ENCODE measurements at places on chromosomes 6 and 20.

- H3K4me3 ChIP-seq = no peak overlapping the region
- H3K27ac ChIP-seq = no peak overlapping the region
- no peaks in the 10 kb centered on the region for H3K4me1 ChIP-seq
- no peaks in the 10 kb centered on the region for H3K36me3 ChIP-seq
- peaks cover 76% of the 10 kb centered on the region for H3K27me3 ChIP-seq
Measured at GRCh38 chr20:38730167-38730988, 6.1 kb downstream of the SLC32A1 start.

- no peak overlapping the region for H3K4me3 ChIP-seq
- no peak overlapping the region for H3K27ac ChIP-seq
- H3K27me3 ChIP-seq = peaks cover 29% of the 10 kb centered on the region
- no peaks in the 10 kb centered on the region for H3K36me3 ChIP-seq
Measured at GRCh38 chr6:7914311-7914710, 3.7 kb upstream of the TXNDC5 start.

DNA sequence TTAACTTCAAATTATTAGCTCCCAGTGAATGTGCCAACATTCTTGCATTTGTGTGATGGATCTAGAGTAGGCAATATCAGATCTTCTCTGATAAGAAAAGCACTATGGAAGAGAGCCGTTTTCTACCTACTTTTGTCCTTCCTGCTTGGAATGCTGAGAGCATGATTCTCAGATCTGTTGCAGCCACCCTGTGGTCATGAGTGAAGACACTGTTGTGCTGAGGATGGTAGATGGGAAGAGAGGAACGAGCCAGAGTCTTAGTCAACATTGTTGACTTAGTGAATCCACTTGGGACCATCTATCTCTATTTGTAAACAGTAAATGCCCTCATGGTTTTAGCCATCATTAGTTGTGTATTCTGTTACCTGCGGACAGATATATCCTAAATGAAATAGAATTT lies 202.6 kb downstream of the CD109 start:
- H3K27me3 ChIP-seq = no peaks in the 10 kb centered on the region
- no peak for DNase-seq
- H3K27ac ChIP-seq = no peak overlapping the region
- no peaks in the 10 kb centered on the region for H3K4me1 ChIP-seq
- H3K36me3 ChIP-seq = no peaks in the 10 kb centered on the region
- H3K4me3 ChIP-seq = no peak overlapping the region

DNA sequence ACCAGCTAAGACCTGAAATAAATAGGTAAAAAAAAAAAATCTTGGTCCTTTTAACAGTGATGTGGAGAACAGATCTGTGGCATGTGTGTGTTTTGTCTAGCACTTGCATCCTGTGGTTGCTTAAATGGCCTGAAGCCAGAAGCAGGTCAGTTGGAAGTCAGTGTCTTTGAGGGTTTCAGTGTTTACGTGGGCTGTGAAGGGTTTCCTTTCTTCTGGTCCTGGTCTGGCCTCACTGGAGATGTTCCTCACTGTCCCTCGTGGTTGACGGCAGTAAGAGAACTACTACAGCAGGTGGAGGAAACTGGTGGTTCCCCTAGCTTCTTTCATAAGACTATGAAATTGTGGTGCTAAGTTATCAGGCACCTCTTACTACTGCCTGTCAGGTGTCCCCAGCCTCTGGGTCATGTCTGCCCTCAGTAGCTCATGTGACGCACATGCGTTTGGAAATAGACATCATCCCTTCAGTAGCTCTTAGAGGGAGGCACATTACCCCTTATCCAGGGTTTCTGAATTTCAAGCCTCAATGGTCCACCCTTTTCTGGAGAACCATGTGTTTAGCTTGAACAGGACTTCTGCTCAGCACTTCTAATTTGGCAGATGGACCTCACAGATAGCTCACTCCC lies 59.4 kb upstream of the SCP2D1 start:
- H3K36me3 ChIP-seq = no peaks in the 10 kb centered on the region
- H3K4me3 ChIP-seq = no peak overlapping the region
- no peak overlapping the region for H3K27ac ChIP-seq
- peak; percentile 4 for DNase-seq
- H3K4me1 ChIP-seq = no peaks in the 10 kb centered on the region
- no peaks in the 10 kb centered on the region for H3K27me3 ChIP-seq

- DNase-seq = peak; percentile 84
- H3K4me1 ChIP-seq = peaks cover 4% of the 10 kb centered on the region
- H3K27ac ChIP-seq = peak overlapping the region; percentile 89
Measured at GRCh38 chr6:146545581-146545980, 1.9 kb downstream of the RAB32 start.

GRCh38 chr6:10968776-10969175 lies 75.3 kb downstream of the ELOVL2 start:
- peak; percentile 95 for DNase-seq
- H3K4me3 ChIP-seq = no peak overlapping the region

GRCh38 chr20:35408270-35408669 lies 3.5 kb downstream of the UQCC1 start:
- no peak for DNase-seq
- no peaks in the 10 kb centered on the region for H3K27me3 ChIP-seq
- no peak overlapping the region for H3K27ac ChIP-seq
- H3K4me1 ChIP-seq = no peaks in the 10 kb centered on the region

DNA sequence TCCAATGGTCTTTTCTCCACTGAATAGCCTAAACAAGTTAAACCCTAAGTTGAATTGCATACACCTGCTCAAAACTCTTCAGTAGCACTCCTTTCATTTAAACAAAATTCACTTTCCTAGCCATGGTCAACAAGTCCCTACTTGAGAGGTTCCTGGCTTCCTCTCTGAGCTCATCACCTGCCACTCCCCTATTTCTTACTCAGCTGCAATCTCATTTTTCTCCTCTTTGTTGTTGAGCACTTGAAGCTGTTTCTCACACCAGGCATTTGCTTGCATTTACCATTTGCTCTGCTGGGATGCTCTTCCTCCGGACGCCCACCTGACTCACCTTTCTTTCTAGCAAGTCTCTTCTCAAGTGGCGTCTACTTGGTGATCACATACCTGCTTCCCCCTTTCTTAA lies 38.5 kb downstream of the EDN1 start:
- H3K4me3 ChIP-seq = no peak overlapping the region
- H3K27me3 ChIP-seq = no peaks in the 10 kb centered on the region
- H3K27ac ChIP-seq = no peak overlapping the region
- no peaks in the 10 kb centered on the region for H3K4me1 ChIP-seq
- no peaks in the 10 kb centered on the region for H3K36me3 ChIP-seq

Measured in IMR-90 (cell line).